Chondrocyte (in vitro differentiated cells): ENCODE measurements at places on chromosomes 3 and 15. TPM values are rescaled to one million over a fixed set of nuclear protein-coding genes. Genes with fewer than 3 reads are reported as not detected.

Gene MME
- 1.7 to 8.9 TPM (median 2.5 TPM) in 3 replicates for total RNA-seq

Gene ATP13A5
- not detected in 3 replicates for total RNA-seq

Gene PSTPIP1
- total RNA-seq, result not detected in 3 replicates

Gene IQCF5
- total RNA-seq, result not detected in 3 replicates

Gene ADGRG7
- not detected in 3 replicates for total RNA-seq

Gene HES1
- total RNA-seq, result 30.4 to 36.7 TPM (median 31.2 TPM) in 3 replicates

Gene PTX3
- total RNA-seq, result 14.9 to 41.2 TPM (median 40.2 TPM) in 3 replicates

Gene IL17RB
- 0.22 to 0.36 TPM (median 0.31 TPM) in 3 replicates for total RNA-seq

Gene FAM107A
- total RNA-seq, result not detected in 3 replicates

Gene TIMP4
- total RNA-seq, result 31.3 to 41.6 TPM (median 31.9 TPM) in 3 replicates

Gene RETNLB
- total RNA-seq, result not detected in 3 replicates

Gene CHST13
- not detected in 3 replicates for total RNA-seq

Gene AMT
- 4.8 to 6.1 TPM (median 6.0 TPM) in 3 replicates for total RNA-seq

Gene COL8A1
- total RNA-seq, result 2,310 to 3,570 TPM (median 2,343 TPM) in 3 replicates

Gene A4GNT
- total RNA-seq, result not detected in 3 replicates

Gene AMIGO3
- 0.27 to 0.35 TPM in 2 of 3 replicates, not detected in the other for total RNA-seq

Gene CDHR4
- total RNA-seq, result not detected in 3 replicates

Gene LAMB2
- total RNA-seq, result 824 to 1,096 TPM (median 1,075 TPM) in 3 replicates

Gene FHIT
- 2.5 to 3.8 TPM (median 3.4 TPM) in 3 replicates for total RNA-seq

Gene KLHL25
- total RNA-seq, result 3.4 to 3.8 TPM (median 3.4 TPM) in 3 replicates

Gene OR5K2
- not detected in 3 replicates for total RNA-seq

Gene ADAMTS9
- total RNA-seq, result 4.6 to 5.6 TPM (median 5.1 TPM) in 3 replicates

Gene C2CD4A
- total RNA-seq, result 0.10 TPM in 1 of 3 replicates, not detected in the others

Gene MEGF11
- total RNA-seq, result not detected in 3 replicates
